GM12865 (cell line): ENCODE measurements at places on chromosomes 11 and 22.

GRCh38 chr11:72899238-72899637 lies 85.0 kb downstream of the ATG16L2 start:
- no peak for DNase-seq

DNA sequence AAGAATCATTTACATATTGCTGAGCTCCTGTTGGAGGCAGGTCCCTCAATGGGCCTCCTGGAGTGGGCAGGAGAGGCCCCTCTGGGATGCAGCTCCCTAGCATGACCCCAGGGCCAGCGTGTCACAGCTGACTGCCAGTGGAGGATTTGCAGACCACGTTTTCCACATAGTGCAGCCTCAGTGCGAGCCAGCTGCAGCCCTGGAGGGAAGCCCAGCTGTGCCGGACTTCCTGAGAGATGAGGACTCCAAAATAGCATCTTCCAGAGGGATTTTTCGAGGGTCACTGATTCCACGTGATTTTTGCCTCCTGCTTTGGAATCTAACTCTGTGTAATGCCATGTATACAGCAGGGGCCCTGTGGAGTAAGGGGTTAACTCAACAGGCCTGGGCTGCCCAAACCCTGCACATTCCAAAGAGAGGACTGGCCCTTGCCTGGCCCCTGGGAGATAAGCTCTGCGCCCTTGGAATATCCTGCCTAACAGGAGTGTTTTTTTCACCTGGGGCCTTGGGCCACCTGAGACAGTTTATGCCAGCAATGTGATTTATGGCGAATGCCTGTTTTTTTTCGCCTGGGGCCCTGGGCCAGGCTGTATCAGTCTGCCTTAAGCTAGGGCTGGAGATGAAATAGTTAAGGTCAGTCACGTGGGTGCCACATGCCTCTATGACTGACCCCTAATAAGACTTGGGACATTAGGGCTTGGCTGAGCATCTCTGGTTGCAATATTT lies 47.4 kb downstream of the RPS6KA4 start:
- no peak for DNase-seq

- no peak for DNase-seq
These were observed 893.2 kb downstream of the BRD1 start for GRCh38 chr22:48934446-48934845.

DNA sequence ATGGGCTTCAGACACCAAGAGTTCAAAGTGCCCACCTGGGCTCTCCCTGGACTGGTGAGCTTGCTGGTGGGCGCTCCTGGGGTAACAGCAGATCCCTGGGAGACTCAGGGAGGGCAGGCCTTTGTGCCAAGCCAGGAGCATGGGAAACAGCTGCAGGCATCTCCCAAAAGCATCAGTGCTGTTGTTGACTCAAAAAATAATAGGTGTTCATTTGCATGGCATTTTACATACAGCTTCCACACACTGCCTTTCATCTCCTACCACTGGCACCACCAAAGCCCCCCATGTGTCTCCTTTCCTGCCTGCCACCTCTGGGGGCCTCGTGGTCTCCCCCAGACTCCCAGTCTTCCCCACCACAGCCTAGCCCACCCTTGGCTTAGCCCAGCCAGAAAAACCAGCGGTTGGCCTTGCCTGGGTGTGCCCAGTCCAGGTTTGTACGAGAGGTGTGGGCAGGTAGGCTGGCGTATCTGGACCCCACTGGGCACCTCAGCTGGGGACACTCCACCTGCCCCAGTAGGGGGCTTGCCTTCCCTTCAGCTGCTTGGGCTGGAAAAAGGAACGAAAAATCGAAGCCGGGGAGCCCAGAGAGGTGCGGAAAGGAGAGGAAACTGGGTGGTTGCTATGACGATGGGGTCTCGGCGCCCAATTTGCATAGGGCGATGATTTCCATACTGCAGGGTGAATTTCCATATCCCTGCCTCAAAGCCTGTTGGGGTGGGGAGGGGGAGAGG lies 15.0 kb downstream of the POU2F3 start:
- peak; percentile 35 for DNase-seq

DNA sequence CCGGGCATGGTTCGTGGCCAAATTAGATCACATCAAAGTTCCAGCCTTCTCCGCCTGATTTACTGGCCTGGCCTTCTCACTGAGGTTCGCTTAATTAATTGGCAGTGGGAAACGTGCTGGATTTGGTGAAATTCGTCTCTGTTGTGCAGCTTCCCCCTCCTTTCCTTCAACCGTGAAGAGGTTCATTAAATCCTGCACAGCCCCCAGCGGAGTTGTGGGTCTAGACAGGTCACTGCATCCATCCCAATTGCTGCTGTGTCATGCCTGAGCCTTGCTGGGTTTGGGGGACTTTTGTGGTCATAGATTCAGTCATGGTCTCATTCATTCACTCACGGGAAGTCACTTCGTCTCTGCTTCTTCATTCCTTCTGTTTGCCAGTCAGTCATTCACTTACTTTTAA lies 90.0 kb downstream of the INSC start:
- no peak for DNase-seq

- DNase-seq = no peak
These were observed 13.3 kb downstream of the CSNK1E start for GRCh38 chr22:38303974-38304373.

DNA sequence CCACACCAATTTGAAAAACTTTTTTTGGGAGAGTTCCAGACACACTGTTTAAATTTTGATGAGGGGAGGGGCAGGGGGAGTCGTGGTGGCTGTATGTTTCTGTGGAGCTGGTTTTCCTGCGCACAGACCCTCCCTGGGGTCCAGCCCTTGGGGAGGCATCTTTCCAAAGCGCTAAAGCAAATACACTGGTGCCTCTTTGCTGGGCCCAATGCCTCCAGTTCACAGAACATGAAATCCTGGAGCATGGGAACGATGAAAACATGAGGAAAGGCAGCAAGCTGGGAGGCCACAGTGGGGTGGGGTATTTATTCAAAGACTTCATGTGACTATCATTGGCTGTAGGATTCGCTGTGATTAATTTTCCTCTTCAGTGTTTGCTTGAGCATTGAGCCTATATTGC lies 135.3 kb downstream of the CCDC34 start:
- DNase-seq = no peak

DNA sequence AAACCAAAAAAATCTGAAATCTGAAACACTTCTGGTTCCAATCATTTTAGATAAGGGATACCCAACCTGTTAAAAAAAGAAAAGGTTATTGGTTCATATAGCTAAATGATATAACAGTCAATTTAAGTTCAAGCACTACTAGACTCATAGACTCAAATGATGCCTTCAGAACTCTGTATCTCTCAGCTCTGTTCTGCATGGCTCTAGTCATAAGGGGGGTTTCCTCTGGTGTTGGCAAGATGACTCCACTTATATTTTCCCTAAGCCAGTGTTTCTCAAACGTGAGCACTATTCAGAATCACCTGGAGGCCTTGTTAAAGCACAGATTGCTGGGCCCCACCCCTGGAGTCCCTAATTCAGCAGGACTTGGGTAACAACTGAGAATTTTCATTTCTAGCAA lies 11.5 kb upstream of the RRAS2 start:
- peak; percentile 34 for DNase-seq

DNA sequence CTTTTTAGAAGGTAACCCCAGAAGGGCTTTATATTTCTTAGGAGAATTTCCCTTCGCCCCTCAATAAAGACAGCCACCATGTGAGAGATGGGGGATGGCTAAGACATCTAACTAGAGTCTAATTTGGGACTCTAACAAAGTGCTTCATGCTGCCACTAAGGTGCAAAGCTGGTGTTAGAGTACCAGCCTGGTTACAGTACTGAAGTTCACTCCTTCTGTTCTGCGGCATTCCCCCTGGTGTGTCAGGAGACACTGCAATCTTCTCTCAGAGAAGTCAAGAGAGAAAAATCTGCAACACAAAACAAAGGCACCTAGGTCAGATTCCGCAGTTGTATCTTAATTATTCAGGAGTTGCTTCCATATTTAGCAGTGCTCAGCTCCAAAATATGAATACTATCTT lies 603.0 kb upstream of the CADM1 start:
- DNase-seq = no peak

DNA sequence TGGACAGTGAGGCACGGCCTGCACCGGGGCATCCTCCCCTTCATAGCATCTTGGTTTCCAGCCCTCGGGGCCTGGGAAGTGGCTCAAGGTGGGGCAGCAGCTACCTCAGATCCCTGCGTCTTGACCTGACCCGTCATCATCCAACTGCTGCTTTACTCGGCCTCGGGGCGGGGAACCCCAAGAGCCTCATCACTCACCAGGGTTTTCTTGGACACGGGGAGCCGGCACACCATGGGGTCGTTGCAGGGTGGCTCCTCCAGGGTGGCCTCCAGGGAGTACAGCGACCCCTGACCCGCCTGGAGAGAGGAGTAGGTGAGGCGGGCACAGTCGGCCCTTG lies 651 bp downstream of the CTSF start:
- no peak for DNase-seq

DNA sequence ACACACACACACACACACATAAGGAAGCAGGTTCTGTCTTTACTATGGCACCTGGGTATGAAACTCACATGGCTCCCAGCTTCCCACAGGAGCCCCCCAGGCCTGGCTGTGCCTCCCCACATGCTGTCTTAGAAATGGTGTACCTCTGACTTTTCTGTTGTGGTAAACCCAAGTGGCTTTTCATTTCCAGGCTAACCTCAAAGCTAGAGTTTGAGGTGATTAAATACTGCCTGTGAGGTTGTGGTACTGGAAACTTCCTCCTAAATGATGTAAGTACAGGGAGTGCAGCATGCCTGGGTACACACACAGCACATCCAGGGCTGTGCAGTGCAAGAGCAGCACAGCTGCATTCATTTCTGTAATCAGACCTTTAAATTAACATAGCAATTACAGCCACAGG lies 34.4 kb downstream of the ME3 start:
- peak; percentile 8 for DNase-seq

DNA sequence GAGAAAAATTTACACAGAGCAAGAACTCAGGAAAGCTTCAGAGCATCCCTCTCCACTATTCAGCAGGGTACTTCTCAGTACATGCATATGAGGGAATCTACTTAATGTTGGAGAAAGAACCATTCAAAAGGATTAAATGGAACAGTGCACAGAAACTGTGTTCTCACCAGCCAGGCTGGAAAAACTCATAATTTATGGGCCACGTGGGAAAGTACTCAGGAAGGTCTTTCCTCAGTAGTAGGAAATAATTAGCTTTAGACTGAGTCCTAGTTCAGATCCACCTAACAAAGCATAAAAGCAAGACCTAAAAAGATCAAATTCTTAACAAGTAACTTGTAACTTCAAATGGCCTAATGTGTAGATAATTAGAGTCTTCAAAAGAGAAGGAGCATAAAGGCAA lies 134.0 kb downstream of the FAM76B start:
- DNase-seq = no peak

GRCh38 chr11:67048515-67049130 lies 8.0 kb upstream of the RHOD start:
- DNase-seq = no peak

- DNase-seq = no peak
These were observed 10.5 kb downstream of the HYOU1 start for GRCh38 chr11:119046489-119046888.

DNA sequence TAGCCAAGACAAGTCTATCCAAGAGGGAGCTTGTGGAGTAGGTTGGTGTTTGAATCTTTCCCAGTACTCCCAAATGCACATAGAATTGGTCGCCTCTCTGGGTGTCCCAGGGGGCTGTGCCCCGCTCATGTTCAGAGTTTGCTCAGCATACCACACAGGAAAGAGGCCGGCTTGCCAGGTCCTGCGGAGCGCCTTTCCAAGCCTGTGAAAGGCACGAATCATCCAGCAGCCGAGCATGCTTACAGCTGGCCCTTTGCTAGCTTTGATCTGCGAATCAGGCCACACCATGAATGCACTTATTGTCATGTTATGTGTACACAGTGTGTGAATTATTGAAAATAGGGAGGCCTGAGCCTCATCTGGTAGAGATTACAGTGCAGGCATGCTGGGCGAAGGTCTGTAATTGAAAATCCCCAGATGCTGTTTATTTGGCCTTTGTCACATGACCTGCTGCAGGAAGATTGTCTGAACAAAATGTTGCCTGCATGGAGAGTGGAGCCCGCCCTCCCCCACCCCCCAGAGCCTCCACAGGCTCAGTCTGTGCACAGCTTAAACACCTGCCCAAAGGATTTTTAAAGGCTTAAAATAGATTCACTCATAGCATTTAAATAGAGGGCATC lies 163.3 kb upstream of the RASSF10 start:
- DNase-seq = no peak

GRCh38 chr22:47294222-47294532 lies 531.7 kb downstream of the TBC1D22A start:
- DNase-seq = no peak

DNA sequence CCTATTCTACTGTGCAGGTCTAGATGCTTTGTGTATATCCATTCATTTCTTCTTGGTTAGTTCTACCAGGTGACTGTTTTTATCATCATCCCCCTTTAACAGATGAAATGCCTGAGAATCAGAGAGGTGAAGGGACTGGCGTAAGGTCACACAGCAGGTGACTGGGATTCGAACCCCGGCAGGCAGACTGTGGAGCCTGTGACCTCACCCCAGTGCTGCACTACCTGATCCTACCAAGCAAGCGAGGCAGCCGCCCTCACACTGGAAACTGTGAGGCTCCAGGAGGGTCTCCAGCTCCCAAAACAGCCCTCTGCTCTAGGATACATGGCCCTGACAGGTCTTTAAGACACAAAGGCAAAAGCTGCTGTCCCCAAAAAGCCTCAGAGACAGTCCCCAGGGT lies 91.7 kb downstream of the CHST1 start:
- DNase-seq = no peak

DNA sequence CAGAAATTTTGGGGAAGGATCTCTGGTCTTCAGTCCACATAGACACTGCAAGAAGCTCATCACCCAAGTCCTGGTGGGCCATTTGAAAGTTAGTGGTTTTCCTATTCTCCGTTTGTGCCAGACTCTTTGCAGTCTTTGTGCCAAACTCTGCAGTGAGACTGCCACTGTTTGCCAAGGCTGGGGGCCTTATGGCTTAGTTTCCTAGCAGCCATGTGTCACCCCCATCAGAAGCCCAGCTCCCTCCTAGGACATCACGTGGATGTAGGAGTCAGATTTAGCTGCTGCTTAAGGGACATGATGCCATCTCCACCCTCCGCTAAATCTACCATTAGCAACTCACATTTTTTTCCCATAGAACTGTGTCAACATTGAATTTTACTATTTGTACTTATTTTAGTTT lies 220.0 kb downstream of the C11orf91 start:
- no peak for DNase-seq

- DNase-seq = no peak
These were observed 538.9 kb upstream of the API5 start for GRCh38 chr11:42772886-42773285.

DNA sequence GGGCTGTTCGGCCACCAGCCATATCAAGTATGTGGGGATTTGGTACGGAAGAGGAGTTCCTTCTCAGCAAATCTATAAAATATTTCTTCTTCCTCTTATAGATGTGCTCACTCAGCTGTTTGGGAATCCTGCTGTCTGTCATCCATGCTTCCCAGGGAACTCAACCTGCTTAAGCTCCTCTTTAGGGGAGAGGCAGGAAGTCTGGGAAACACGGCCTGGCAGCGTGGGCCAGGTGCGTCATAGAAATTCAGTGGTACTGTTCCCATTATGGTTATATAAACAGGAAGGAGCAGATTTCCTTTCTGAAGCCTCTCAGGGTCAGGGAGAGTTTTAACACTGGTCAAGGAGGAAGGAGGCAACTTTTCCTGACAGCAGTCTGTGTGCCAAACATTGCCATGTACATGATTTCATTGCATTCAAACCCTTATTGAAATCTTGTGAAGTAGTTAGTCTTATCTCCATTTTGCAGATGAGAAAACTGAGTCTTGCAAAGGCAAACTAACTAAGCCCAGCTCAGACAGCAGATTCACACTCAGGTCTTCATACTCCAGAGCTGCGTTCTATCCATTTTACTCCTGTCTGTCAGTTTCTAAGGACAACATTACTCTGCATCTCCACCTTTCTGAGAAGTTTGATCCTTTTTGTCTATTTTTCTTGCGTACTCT lies 35.4 kb upstream of the AMOTL1 start:
- DNase-seq = no peak

GRCh38 chr22:17976121-17976520 lies 48.2 kb downstream of the MICAL3 start:
- no peak for DNase-seq
